ENCODE measurements at places on chromosomes 11 and 22.

GRCh38 chr22:46876357-46876934 lies 114.0 kb downstream of the TBC1D22A start:
- no peak for DNase-seq

DNA sequence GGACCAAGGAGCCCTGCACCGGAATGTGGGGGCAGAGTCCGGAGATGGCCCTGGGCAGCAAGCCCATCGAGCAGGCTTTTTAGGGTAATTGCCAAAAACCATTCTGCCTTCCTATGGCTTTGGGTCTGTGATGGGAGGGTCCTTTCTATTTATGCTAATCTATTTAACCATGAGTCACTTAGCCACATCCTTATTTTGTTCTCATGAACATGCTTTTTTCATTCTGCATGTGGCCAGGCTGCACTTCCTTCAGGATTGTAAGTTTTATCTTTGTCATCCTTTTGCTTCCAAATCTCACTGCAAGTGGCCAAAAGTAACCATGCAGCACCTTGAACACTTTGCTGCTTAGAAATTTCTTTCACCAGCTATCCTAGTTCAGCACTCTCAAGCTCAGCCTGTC lies 88.3 kb downstream of the EFCAB6 start:
- DNase-seq = no peak

DNA sequence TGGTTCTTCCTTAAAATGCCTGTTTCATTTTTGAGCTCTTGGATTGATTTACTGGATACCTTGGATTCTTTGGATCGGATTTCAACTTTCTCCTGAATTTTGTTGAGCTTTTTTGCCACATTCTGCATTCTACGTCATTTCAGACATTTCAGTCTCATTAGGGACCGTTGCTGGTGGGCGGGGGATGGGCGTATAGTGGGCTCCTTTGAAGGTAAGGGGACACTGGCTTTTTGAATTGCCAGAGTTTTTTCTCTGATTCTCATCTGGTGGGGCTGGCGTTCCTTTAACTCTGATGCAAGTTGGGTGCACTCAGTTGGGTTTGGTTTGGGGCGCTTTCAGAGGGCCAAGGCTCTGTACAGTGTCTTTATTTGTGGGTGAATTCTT lies 216.5 kb downstream of the DYNC2H1 start:
- DNase-seq = no peak

DNA sequence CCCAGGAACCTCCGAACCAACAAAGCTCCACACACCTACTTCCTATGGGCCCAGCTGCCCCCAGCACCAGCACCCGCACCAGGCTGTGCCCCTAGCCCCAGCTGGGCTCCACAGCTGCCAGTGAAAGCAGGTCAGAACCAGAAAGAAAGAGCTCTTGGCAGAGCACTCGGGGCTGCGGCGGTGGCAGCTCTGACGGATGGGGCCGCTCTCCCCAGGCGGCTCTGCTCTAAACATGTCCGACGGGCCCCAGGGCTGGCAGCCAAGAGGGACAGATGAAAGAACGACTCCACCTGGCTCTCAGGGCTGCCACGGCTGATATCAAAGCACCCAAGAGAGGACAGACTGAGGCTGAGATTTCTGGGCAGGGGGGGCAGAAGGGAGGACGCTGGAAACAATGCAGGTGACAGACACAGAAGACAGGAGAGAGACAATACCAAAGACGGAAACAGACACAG lies 25.7 kb downstream of the LRFN4 start:
- DNase-seq = no peak

GRCh38 chr11:77199137-77199745 lies 71.2 kb downstream of the MYO7A start:
- DNase-seq = no peak

DNA sequence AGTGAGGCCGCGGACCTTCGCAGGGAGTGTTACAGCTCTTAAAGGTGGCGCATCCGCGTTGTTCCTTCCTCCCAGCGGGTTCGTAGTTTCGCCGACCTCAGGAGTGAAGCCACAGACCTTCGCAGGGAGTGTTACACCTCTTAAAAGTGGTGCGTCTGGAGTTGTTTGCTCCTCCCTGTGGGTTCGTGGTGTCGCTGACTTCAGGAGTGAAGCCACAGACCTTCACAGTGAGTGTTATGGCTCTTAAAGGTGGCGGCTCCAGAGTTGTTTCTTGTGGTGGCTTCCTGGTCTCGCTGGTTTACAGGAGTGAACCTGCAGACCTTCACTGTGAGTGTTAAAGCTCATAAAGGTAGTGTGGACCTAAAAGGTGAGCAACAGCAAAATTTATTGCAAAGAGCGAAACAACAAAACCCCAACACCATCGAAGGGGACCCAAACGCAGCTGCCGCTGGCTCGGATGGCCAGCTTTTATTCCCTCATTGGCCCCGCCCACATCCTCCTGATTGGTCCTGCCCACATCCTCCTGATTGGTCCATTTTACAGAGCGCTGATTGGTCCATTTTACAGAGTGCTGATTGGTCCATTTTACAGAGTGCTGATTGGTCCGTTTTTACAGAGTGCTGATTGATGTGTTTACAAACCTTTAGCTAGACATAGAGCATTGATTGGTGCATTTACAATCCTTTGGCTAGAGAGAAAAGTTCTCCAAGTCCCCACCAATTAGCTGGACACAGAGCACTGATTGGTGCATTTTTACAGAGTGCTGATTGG lies 1.2 kb upstream of the TMEM45B start:
- peak; percentile 70 for DNase-seq

DNA sequence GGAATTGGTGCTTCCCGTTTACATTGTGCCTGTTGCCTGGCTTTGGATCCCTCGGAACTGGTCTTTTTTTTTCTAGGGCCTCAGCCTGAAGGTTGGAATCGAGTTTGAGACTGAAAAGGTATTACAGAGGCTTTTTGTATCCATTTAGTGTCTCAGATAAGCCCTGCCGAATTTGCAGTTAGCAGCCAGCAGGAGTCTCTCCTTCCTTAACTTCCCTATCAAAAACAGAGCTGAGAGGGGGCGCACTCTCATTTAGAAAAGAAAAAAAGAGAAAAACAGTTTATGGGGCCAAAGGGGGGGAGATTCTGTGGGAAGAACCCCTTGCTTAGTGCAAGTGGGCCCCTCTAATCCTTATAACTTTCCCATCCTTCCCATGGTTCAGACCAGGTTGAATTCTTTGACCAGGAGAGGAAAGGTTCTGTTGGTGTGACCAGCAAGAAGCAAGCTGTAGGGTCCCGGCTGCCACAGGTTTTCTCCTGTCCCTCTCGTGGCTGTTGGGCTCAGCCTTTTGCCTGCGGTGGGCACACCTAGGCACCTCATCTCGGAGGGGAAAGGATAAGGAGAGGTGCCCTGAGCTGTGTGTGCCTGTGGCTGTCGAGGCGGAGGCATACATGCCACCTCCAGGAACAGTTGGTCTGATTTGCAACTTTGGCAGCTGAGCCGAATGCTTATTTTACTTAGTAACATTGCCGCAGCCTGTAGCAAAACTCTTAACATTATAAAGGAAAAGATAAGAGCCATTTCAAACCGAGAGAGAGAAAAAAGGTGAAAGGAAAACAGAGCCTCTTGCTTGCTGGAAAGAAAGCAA lies 565.0 kb upstream of the CNTN5 start:
- no peak for DNase-seq

Data from activated effector memory CD4-positive, alpha-beta T cell treated with Interleukin-2 at 50 U/mL for 16 hours (primary cell).